H7 (cell line): ENCODE measurements at places on chromosomes 5 and 9. TPM values are rescaled to one million over a fixed set of nuclear protein-coding genes. Genes with fewer than 3 reads are reported as not detected.
A peak's percentile ranks its signal among the peaks of the same experiment; 100 is the strongest.

SPATA31A3 gene
- 0.22 TPM in 1 of 2 replicates, not detected in the other for total RNA-seq

MEIKIN gene
- total RNA-seq = not detected in 2 replicates

DNA sequence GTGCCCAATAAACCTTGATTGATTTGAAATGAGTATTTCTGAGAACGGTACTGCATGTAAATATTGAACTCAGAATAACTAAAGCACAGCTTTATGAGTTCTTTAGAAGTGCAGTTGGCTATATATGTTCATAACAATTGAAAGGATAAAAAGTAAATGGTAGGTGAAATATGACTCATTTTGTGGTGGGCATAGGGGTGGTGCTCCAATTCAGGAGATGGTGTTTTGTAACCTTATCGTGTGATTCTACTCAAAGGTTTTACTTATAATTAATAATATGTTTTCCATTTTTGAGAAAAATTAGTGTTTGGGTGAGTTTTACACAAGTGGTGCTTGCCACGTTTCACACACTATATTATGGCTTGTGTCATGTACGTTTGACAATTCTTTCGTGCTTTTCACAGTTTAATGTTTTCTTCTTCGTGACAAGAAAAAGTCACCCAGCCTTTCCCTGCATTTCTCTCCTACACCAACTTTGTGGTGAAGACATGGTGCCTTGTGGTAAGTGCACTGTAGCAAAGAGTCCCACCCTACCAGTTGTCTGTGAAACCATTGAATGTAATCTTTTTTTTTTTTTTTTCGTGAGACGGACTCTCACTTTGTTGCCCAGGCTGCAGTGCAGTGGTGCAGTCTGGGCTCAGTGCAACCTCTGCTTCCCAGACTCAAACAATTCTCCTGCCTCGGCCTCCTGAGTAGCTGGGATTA lies 492.5 kb upstream of the SGCD start:
- DNase-seq = no peak

DNA sequence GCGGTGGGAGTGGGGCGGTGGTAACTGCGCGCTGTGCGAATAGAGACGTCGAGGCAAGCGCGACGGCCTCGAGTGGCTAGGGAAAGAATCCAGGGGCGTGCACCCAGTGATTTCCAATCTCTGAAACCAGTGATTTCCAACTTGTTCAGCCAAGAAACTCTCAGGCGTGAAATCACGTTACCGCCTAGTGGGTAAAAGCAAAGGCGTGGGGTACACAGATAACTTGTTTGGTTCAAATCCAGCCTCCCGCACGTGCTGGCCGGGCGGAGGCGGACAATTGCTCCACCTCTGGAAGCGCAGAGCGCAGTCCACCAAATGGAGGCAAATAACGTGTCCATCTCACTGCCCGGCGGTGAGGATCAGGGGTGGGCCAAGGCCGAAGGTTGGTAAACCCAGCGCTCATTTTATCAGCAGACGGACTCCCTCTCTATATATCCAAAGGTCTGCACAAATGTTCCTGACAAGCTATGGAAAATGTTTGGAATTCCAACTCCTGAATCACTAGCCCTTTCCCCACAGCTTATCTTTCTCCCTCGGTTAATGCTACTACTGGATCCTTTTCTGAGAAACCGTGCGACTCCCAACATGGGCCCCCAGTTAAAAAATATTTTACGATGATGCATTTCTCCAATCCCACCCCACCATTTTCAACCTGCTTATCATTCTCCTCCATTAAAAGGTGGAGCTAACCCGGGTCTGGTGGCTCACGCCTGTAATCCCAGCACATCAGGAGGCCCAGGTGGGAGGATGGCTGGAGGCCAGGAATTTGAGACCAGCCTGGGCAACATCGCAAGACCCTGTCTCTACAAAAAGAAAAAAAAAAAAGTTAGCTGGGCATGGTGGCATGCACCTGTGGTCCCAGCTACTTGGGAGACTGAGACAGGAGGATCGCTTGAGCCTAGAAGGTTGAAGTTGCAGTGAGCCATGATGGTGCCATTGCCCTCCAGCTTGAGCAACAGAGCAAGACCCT lies 950 bp upstream of the FNBP1 start:
- DNase-seq = peak; percentile 62

GRCh38 chr9:130171226-130172148 lies 717 bp upstream of the NCS1 start:
- DNase-seq = peak; percentile 90

GRCh38 chr9:20863945-20864344 lies 167.5 kb downstream of the HACD4 start:
- DNase-seq = no peak

DNA sequence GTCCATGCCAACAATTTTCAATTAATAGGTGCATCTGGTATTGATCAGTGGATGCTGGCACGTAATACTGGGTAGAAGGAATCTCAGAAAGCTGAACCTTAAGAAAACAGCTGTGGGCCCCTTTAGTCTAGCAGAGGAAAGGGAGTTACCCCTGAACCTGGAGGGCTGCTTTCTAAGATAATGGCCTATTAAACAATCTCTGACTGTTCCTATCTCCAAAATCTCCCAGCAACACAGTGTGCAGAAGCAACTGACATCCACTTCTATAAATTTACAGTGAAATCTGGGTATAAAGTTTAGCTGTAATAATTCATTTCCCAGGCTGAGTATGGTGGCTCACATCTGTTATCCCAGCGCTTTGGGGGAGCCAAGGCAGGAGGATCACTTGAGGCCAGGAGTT lies 198.8 kb downstream of the MAPKAP1 start:
- DNase-seq = no peak

DNA sequence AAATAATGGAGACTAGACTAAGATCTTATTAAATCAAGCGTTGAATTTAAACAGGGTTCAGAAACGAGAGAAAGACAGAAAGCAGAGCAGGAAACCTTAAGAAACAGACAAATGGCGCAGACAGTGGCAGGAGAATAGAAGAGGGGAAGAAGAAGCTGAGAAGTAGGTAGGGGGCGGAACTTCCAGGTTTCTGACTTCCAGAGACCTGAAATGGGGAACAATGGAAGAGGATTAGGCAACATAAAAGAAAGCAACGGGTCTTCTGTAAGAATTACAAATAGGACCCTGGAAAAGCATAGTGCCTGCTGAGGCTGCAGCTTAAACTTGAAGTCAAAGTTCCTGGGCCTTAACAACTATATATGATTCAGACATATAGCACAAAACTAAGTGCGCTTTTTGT lies 101.7 kb downstream of the BNC2 start:
- peak; percentile 75 for DNase-seq
